Activated CD8-positive, alpha-beta T cell treated with anti-CD3 and anti-CD28 coated beads, Interleukin-2, amount 10 ng/mL, durations not matched to agents 7 days and 5 days (primary cell): ENCODE measurements at places on chromosomes 13 and 19. TPM values are rescaled to one million over a fixed set of nuclear protein-coding genes. Genes with fewer than 3 reads are reported as not detected.

MBD3L3 gene
- not detected for total RNA-seq

ZNF69 gene
- total RNA-seq = 4.0 TPM

COL5A3 gene
- 0.13 TPM for total RNA-seq

ZNF573 gene
- 5.5 TPM for total RNA-seq

LIM2 gene
- not detected for total RNA-seq

CLDN10 gene
- total RNA-seq = not detected

PEG3 gene
- 0.05 TPM for total RNA-seq

FAM83E gene
- 1.7 TPM for total RNA-seq
